ENCODE measurements at places on chromosomes 1 and 21.

GRCh38 chr1:39829791-39830533 is 41.3 kb upstream of the BMP8B start:
- DNase-seq, result no peak

- no peak for DNase-seq
Measured at GRCh38 chr1:203173566-203173965, 2.1 kb downstream of the MYBPH start.

GRCh38 chr1:198775606-198776005 is 136.8 kb downstream of the PTPRC start:
- no peak for DNase-seq

DNA sequence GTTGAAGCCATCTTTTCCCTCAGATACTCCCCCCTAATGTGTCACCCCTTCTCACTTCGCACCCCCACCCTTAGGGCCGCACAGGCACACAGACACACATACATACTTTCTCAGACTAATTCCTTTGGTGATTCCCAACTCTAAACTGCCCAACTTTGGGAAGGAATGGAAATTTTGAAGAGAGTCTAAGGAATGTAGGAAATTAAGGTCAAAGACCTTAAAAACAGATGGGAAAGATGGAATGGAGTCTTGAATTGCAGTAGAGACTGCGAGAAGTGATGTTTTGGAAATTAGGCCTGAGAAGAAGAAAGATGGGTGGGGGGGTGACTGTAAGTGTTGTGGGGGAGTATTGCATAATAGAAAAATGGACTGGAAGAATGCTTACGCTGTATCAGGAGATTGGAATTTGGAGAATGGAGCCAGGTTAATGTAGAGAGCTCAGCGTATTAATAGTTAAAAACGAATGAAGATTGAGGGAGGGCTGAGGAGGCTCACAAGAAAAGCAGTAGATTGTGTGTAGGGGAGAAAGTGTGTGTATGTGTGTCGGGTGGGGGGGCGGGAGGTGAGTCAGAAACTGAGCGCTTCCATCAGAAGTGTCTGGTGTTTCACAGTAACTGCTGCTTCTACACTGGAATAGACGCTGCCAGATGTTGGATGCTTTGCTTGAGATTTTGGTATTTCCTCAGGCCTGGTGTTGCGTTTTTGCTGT is 1.7 kb downstream of the PIP5K1A start:
- no peak for DNase-seq

GRCh38 chr1:206923009-206923960 is 1.5 kb upstream of the FCMR start:
- no peak for DNase-seq

DNA sequence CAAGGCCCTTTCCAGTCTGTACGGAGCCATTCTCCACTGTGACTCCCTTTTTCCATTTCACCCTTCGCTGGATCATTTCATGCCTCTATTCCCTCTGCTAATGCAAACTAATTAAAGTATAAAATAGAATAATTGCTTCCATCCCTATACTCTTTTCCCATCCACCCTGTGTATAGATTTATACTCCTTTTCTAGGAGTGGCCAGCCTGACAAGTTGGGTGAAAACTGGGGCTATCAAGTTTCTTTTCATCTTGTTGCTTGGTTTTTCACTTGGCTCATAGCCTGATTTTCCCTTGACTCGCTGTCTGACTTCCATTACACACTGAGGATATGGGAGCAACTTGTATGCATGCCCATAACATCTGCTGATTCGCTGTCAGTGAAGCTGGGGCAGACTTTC is 107.0 kb downstream of the PLXNA2 start:
- DNase-seq, result no peak

DNA sequence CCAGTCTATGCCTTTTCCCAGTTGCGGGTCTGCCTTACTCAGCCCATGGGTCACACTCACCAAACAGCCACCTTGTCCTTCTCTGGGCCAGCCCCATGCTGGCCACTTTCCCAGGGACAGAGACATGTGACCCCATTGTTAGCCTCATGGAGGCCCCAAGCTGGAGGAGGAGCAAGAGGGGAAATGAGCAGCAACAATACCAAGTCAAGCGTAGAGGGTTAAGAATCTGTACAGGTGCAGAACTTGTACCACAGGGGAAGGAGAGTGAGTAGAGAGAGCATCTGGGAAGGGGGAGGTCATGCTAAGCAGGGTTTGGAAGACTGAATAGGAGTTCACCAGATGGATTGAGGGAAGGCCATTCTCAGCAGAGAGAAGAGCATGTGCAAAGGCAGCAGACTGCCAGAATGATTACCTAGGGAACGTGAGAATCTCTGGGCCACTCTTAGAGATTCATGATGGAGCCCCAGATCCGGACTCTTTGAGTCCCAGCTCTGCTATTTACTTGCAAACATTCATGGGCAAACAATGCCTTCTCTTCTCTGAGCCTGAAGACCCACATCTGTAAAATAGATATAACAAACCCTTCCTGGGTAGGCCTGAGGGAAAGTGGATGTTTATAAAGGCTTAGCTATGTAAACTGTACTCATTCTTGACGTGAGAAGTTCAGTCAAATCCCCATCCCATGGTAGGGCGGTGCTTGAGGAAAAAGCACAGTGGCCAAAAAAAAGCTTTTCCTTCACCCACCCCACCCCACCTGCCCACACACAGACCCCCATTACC is 2.8 kb upstream of the SLC2A1 start:
- DNase-seq, result no peak

GRCh38 chr1:88741413-88741812 is 57.3 kb downstream of the PKN2 start:
- DNase-seq, result no peak

DNA sequence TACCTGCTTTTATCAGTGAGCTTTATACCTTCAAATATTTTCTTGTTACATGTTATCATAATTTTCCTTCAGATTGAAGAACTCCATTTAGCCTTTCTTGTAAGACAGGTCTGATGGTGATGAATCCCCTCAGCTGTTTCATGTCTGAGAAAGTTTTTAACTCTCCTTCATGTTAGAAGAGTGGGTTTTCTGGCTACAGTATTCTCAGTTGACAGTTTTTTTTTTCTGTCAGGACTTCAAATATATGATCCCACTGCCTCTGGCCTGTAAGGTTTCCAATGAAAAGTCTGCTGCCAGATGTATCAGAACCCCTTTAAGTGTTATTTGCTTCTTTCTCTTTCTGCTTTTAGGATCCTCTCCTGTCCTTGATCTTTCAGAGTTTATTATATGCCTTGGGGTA is 248.2 kb downstream of the LBR start:
- DNase-seq, result no peak

- no peak for DNase-seq
Measured at GRCh38 chr21:27371975-27372331, 405.1 kb upstream of the ADAMTS5 start.
